Karpas-422 (cell line): ENCODE measurements at places on chromosomes 13 and 19. TPM values are rescaled to one million over a fixed set of nuclear protein-coding genes. Genes with fewer than 3 reads are reported as not detected.

DNA sequence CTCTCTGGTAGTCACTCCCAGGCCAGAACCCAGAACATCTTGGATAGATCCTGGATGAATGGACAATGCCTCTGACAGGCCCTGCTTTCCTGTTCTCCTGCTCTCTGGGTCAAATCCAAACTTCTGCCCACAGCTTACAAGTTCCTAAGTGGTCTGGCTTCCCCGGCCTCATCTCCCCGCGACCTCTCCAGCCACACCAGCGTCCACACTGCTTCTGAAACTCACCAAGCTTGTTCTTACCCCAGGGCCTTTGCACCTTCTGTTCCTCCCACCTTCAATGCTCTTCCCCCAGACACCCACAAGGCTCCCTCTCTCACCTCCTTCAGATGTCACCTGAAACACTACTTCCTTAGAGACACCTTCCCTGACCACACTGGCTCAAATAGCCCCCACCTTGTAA, 3.5 kb downstream of the OLFM2 start:
- no peaks in the 10 kb centered on the region for H3K36me3 ChIP-seq
- no peak for DNase-seq
- H3K4me3 ChIP-seq, result no peak overlapping the region
- H3K27ac ChIP-seq, result no peak overlapping the region
- H3K27me3 ChIP-seq, result no peaks in the 10 kb centered on the region

DNA sequence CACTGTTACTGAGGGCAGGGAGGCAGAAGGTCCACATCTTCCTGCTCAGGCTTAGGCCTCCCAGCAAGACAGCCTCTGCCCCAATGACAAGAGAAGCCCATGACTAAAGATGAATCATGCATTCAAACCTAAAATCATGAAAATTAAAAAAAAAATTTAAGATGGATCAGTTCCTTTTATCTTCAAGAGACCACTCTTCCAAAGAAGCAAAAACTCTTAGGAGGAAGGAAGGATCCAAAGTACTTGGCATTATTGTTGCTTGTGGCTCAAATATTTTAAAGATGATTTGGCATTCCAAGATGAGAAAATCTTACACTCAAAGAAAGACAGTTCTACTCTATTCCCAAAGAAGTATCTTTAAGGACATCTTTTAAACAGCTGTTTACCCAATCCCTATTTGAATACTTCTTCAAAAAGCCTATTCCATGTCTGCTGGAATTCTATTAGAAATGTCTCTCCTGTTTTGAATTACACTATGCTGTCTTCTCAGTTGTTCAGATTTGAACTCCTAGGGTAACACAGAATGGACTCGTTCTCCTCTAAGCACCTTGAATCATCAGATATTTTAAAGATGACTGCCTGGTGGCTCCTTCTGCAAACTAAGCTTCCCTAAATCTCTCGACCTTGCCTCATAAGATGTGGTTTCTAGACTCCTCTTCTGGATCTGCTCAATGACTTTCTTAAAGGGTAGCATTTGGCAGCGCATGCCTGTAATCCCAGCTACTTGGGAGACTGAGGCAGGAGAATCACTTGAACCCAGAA, 7.0 kb downstream of the SERP2 start:
- H3K27me3 ChIP-seq, result no peaks in the 10 kb centered on the region
- no peak for DNase-seq
- no peak overlapping the region for H3K27ac ChIP-seq
- H3K4me1 ChIP-seq, result no peaks in the 10 kb centered on the region
- no peak overlapping the region for H3K4me3 ChIP-seq
- no peaks in the 10 kb centered on the region for H3K36me3 ChIP-seq

- DNase-seq, result no peak
- peaks cover 3% of the 10 kb centered on the region for H3K4me1 ChIP-seq
- no peaks in the 10 kb centered on the region for H3K36me3 ChIP-seq
- no peaks in the 10 kb centered on the region for H3K27me3 ChIP-seq
These were observed 19.9 kb upstream of the TM9SF2 start for GRCh38 chr13:99481366-99481765.

FUT6 gene
- not detected in 2 replicates for total RNA-seq

IGFL3 gene
- not detected in 2 replicates for total RNA-seq

YJEFN3 gene
- total RNA-seq, result 7.9 and 11.4 TPM in 2 replicates
